ENCODE measurements at places on chromosomes 5 and 9.

- no peak for DNase-seq
Measured at GRCh38 chr5:180469586-180469865, 24.7 kb upstream of the CNOT6 start.

DNA sequence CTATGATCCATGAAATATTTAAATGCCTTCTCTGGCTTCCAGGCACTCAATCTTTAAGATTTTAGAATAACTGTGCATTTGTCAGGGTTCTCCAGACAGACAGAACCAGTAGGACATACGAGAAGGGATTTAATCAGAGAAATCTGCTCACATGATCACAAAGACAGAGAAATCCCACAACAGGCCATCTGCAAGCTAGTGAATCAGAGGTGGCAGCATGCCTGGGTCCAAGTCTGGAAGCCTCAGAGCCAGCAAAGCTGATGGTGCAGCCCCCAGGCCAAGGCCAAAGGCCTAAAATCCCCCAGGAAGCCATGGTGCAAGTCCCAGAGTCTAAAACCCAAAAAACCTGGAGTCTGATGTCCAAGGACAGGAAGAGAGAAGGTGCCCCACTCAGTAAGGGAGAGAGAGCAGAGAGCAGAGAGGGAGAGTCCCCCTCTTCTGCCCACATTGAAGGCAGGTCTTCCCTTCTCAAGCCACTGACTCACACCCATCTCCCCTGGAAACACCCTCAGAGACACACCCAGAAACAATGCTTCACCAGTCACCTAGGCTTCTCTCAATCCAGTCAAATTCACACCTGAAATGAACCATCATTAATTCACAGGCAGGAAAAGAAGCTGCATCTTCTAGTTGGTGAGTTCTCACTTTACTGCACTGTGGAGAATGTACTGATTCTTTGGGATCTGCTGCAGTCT, 48.7 kb downstream of the CAMSAP1 start:
- no peak for DNase-seq

GRCh38 chr9:134186471-134187109, 22.2 kb upstream of the RNU6ATAC start:
- DNase-seq, result no peak

- DNase-seq, result no peak
Measured at GRCh38 chr9:121071370-121071755, 3.4 kb upstream of the CNTRL start.

- DNase-seq, result no peak
Measured at GRCh38 chr5:140875085-140876065, at the start of gene PCDHA12. PCDHA12 (plus strand) TSS chr5:140875308; CDS start chr5:140875473, 165 bp downstream.

Measured in H54 (cell line).